Bronchial epithelial cell (primary cell): ENCODE measurements at places on chromosomes 2 and 18. TPM values are rescaled to one million over a fixed set of nuclear protein-coding genes. Genes with fewer than 3 reads are reported as not detected.

DNA sequence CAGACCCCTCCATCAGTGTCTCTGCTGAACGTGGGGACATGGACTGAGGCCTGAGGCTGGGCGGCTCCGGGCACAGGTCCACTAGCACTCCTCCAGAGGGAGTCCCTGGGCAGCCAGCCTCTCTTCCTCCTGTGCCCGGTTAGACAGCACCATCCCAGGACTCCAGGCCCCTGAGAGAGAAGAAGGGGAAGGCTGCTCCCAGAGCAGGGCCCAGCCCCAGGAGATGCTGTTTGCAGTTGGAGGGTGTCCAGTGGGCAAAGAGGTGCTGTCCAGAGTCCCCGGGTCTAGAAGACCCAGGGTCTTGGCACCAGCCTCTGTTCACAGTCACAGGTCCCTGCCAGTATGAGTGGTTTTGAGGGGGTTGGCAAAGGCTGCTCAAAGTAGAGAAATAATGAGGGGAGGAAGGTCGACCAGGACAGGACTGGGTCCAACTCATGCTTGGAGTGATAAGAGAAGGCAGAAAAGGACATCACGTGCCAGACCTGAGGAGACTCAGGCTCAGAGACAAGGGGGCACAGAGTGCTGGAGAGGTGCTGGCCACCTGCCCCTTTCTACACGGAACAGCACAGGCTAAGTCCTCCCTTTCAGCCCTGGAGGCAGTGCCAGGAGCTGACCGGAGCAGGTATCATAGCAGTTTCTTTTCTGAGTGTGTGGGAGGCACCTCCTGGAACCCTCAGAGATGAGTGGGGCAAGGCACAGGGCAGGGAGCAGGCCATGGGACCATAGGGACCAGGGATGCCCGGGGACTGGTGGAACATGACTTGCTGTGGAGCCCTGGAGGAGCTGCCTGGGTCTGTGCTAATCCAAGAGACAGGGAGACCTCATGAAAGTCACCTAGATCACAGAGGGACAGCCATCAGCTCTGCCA is 21.1 kb downstream of the CRACDL start:
- no peak for DNase-seq

DNA sequence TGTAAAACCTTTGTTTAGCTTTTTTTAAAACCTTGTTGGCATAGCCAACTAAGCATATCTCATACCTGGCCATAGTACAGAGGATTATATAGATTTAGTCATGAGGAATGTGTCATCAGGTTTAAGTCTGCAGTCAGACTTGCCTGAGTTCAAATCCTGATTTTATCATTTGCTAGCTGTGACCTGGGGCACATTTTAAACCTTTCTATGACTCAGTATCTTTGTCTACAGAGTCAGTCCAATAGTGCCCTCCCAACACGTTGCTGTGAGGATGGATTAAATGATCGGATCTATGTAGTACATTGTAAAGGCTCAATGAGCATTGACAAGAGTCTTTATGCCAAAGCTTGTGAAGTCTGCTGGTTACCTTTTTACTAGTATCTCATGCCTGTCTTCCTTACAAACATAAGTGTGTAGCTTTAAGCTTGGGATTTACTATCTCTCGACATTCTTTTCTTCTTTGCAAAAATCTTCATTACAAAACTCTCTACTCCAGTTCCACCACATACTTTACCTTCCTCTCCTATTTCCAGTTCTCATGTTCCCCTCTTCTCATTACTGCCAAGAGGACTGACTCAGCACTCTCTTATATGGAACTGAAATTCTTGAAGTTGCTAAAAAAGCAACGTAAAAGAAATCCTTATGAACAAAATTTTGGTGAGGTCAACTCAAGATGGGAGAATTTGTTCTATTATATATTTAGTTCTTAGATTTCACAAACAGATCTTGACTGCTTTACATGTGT is 68.1 kb upstream of the RBMS1 start:
- peak; percentile 98 for DNase-seq

The GALR1 gene
- total RNA-seq, result not detected in 2 replicates

DNA sequence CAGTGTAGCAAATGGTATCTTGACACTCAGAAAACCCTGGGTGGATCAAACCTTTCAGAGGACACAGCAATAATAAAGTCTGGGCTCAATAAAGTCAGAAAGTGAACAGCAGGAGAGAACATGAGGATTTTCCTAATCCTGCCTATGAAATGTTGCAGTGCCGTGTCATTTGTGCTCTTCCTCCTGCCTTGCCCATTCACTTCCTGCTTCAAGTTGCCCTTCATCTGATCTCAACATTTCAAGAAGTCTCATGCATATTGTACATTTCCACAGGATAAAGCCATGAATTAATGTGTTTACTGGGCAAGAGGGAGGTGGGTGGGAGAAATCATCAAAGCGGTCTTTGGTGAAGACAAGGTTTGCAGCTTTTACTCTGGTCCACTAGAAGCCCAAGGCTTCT is 51.1 kb upstream of the STPG4 start:
- no peak for DNase-seq

DNA sequence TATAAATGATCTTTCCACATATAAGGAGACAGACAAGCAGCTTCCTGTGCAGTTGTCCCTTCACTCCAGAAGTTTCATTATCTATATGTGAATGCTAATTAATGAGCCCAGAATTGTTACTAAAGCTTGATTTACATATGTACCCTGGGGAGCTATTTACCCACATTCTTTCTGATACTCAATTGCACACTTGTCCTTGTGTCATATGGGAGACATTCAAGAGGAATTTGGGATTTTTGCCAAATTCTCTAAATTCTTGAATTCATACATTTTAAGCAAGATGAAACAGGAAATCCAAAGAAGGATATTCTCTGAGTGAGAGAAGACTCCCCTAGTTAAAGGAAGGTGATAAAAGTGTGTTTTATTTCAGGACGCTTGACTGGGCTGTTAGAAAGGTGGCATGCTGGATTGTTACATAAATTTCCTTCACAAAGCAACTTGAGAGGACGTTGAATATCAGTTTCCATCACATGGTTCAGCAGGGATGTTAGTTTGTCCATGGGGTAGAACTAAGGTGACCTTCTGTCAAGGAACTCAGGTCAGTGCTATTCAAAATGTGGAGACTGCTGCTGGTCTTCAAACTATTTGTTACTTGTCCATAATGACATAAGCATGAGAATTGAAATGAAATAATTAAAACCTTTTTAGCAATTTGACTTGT is 368.2 kb downstream of the IRS1 start:
- DNase-seq, result peak; percentile 65

The FHOD3 gene
- 8.8 and 15.8 TPM in 2 replicates for total RNA-seq

- DNase-seq, result peak; percentile 46
Observed at GRCh38 chr2:236180831-236181453, 12.8 kb upstream of the GBX2 start.

DNA sequence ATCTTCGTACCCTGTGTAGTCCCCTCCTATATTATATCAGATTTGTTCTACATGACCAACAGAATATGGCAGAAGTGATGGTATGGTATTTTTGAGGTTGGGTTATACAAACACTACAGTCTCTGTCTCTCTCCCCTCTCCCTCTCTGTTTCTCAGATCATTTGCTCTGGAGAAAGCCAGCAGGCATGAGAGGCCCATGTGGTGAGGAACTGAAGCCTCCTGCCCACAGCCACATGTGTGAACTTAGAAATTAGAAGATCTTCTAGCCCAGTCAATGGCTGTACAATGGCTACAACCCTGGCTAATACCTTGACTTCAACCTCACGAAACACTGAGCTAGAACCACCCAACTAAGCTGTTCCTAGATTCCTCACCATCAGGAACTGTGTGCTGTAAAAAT is 250.6 kb downstream of the SMAD2 start:
- no peak for DNase-seq

DNA sequence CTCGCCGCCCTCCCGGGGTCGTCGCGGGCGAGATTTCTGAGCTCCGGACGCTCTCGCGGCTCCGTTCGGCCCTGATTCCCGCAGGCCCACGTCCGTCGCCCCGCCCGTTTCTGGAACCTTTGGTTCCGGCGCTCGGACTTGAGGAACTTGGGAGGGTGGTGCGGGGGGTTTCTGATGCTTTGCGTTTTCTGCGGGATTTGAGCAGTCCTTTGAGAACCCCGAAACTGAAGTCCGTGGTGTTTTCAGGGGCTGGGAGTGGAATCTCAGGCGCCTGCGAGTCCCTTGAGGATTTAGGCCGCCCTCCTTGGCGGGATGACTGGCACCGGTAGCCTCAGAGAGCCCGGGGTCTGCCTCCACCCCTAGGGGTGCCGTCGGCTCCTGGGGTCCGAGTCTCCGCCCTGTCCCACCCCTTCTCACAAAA is 336 bp downstream of the THNSL2 start:
- no peak for DNase-seq

DNA sequence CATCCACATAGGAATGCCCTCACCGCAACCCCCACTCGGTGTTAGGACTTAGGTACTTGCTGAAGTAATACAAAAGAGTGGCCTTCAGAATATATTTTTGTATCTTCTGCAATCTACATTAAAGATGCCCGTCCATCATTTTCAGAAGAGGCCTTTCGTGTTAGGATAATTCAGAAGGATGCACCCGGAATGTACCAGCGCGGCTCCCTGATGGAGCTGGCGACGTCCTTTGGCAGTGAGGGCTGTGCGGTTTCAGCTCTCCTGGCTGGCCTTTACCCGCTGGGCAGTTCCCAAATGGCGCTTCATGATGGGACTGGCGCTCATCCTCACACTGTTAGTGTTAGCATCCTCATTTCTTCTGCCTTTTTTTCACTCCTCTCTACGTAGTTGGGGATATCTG is 15.3 kb downstream of the TWIST2 start:
- DNase-seq, result no peak

The TUBA3E gene
- total RNA-seq, result not detected in 2 replicates

The MYL1 gene
- not detected in 2 replicates for total RNA-seq

GRCh38 chr2:40279001-40279400 is 172.9 kb downstream of the SLC8A1 start:
- no peak for DNase-seq

DNA sequence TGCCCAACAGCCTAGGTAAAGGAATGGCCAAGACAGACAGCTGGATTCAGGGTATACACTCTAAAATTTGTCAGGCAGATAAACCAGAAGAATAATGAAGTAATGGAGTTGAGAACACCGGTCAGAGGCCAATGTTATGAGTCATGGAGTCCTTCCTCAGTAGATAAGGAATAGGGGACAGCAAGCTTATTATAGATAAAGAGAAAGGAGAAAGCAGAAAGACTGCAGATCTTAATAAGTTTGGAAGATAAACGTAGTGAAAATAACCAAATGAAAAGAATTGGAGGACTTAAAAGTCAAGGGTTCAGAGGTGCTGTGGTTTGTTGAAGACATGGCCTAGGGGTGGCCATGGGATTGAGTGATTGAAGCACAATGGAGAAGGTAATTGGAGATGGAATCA is 63.5 kb upstream of the NFE2L2 start:
- no peak for DNase-seq

The STON1 gene
- total RNA-seq, result 0.26 and 0.79 TPM in 2 replicates

GRCh38 chr2:203988500-203989260 is 52.1 kb downstream of the ICOS start:
- DNase-seq, result no peak

DNA sequence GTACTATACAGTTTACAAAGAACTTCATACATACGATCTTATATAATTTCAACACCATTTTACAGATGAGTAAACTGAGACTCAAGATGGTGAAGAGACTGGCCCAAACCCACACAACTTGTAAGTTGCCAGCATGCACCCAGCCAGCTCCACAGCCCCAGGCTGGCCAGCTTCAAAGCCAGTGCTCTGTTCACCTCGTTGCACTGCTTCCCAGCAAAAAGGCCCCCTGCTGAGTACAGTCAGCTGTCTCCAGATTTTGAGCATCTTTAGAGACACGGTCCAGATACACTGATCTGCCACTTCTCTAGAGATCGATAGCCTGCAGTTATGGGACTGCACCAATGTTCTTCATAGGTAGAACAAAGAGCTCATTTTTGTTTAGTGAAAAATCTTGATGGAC is 257.2 kb upstream of the CHAC2 start:
- no peak for DNase-seq

- DNase-seq, result peak; percentile 78
Observed at GRCh38 chr2:209391776-209392401, 32.0 kb upstream of the MAP2 start.

The PSMG2 gene
- total RNA-seq, result 41.9 and 44.7 TPM in 2 replicates

The LONRF2 gene
- under 0.01 TPM in 1 of 2 replicates, not detected in the other for total RNA-seq

The CTDSP1 gene
- 26.5 and 32.1 TPM in 2 replicates for total RNA-seq

The OR6B2 gene
- not detected in 2 replicates for total RNA-seq

DNA sequence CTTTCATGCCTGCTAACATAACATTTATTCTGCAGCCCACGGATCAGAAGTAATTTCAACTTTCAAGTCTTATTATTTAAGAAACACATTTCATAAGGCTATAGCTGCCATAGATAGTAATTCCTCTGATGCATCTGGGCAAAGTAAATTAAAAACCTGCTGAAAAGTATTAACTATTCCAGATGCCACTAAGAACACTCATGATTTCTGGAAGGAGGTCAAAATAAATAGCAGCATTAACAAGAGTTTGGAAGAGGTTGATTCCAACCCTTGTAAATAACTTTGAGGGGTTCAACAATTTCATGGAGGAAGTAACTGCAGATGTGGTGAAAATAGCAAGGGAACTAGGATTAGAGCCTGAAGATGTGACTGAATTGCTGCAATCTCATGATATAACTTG is 77.6 kb downstream of the CCDC148 start:
- DNase-seq, result no peak

GRCh38 chr2:80058562-80058961 is 246.0 kb downstream of the LRRTM1 start:
- no peak for DNase-seq

The CYP26B1 gene
- total RNA-seq, result under 0.01 and 0.53 TPM in 2 replicates

DNA sequence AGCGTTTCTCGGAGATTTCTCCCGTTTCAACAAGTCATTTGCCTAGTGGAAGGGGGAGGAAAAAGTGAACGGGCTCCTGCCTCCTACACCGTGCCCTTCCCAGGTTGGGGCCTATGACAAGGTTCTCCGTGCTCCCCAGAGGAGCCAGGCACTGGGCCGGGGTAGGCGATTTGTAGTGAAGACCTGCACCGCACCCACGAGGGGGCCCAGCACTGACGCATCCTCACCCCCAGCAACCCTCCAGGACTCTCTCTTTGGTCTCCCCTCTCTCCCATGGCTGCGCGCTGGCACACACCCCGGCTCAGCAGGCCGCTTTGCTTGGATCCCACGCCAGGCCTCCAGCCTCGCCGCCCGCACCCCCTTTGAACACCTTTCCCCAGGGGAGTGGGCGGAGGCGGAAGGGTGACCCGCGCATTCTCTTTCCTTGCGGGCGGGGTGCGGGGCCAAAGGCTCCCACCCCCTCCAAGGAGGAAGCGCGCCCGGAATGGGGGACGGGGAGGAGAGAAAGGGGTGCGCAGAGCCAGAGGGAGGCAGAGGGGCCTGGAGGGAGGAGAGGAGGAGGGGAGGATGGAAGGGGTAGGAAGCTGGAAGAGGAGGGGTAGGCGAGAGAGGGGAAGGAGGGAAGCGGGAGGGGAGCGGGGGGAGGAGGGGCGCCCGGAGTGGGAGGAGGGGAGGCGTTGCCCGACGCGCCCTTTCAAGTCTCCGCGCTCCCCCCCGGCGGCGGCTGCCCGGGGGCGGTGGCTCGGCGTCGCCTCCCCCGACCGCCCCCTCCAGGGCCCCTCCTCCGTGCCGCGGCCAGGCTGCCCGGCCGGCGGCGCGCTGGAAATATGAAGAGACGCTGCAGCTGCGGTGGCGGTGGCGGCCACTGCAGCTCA is at the start of gene APCDD1:
TSS of gene APCDD1 (plus strand) at position 830 of the 875 bp plus-strand sequence. CDS start 347 bp downstream, outside the sequence.
- no peak for DNase-seq

The ONECUT2 gene
- under 0.01 TPM in 2 replicates for total RNA-seq

The SESTD1 gene
- total RNA-seq, result 15.3 and 20.5 TPM in 2 replicates

- no peak for DNase-seq
Observed at GRCh38 chr2:19632403-19632991, 269.3 kb downstream of the TTC32 start.
